ENCODE measurements at places on chromosomes 1 and 21.

DNA sequence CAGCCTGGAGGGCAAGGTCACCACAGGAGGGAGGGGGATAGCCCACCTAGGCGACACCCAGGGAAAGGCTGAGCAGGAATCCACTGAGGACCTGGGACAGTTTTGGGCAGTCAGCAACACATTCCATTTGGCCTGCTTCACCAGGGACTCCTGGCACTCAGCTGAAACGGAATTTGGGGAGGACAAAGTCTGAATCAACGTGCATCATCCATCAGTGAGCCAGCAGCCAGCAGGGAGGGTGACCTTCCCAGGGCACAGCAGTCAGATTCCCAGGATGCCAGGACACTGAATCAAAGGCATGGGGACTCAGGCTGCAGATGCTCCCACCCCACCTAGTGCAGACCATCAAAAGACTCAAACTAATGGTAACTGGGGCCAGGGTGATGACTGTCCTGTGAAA lies 4.6 kb downstream of the SH3BP5L start:
- DNase-seq = peak; percentile 52

DNA sequence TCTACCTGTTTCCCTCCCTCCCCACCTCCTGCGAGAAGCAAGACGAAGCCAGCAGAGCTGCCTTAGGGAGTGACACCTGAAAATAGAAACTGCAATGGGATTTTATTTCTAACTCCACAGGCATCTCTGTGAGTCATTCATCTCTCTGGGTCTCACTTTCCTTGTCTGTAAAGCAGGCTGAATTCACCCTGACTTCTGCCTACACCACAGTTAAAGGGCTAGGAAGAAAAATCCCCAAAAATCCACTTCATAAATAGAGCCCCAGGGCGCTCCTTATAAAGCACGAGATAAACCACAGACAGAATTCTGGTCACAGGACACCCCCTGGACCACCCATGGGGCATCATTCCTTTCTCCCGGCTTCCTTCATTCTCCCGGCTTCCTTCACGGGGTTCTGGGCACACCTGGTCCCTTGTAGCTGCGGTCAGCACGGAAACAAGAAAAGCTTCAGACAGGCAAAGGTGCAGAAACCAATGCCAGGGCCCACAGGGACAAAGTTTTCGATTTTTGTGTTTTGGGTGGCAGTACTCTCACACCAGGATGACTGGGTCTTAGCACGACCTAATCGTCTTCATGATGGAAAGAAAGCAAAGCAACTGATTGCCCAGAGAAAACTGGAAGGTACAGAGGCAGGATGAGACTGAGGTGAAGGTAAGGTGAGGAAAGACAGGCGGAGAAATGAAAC lies 2.8 kb upstream of the H6PD start:
- peak; percentile 53 for DNase-seq

GRCh38 chr1:6723621-6724428 lies 22.2 kb upstream of the DNAJC11 start:
- DNase-seq = no peak

- DNase-seq = peak; percentile 83
Measured at GRCh38 chr1:198156111-198156744, 570 bp upstream of the NEK7 start.

- no peak for DNase-seq
Measured at GRCh38 chr1:15592285-15592684, 7.4 kb upstream of the AGMAT start.

- DNase-seq = peak; percentile 85
Measured at GRCh38 chr1:205739348-205740160, 10.4 kb downstream of the NUCKS1 start.

DNA sequence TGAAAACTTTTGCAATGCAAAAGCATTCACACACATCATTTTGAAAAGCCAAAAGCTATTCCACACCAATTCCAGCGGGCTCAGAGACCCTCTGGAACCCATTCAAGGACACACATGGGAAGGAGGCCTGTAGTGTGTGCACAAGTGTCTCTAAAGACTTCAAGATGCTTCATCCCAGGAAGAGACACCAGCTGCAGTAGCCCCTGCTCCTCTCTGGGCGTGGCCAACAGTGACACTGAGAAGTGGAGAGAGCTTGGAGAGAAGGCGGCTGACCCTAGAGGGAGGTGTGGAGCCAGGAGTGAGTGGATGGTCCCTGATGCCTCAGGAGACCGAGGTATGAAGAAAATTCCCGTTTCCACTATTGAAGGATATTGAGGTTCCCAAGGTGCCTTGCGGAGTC lies 14.9 kb upstream of the TNNI1 start:
- no peak for DNase-seq

GRCh38 chr1:164783778-164784555 lies 225.0 kb downstream of the PBX1 start:
- peak; percentile 58 for DNase-seq

- no peak for DNase-seq
Measured at GRCh38 chr1:2987773-2988172, 33.5 kb upstream of the ACTRT2 start.
